ENCODE measurements at places on chromosomes 2 and 18. TPM values are rescaled to one million over a fixed set of nuclear protein-coding genes. Genes with fewer than 3 reads are reported as not detected.

Gene COL3A1
- 103 TPM for total RNA-seq

Gene FAM228A
- not detected for total RNA-seq

Gene POTEI
- total RNA-seq = not detected

Gene CNDP1
- not detected for total RNA-seq

DNA sequence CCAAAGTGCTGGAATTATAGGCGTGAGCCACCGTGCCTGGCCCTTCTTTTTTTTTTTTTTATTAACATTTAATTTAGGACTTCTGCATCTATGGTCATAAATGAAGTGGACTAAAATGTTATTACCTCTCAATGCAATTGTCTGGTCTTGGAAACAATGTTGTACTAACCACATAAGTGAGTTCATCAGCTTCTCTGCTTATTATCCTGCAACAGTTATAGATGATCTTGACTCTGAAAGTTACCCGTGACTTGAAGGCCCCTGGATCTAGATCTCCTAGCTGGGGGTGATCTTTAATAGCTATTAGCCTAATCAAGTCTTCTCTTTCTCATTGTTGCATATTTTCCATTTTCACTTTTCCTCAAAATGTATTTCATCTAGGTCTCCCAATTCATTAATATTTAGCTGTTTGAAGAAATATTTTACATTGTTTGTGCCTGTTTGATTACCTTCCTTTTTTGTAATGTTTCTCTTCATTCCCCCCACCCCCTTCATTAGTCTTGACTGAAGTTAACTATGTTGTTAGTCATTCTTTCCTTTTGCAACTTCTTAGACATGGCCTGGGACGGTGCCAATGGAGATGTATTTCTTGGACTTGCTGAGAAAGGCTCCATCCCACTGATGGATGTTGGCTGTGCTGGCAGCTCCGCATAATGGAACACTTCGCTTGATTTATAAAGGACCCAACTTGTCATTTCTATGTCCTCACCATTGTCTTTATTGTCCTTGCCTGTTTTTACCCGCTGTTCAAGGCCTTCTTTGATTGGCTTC, 141.6 kb upstream of the RIOK3 start:
- peak; percentile 96 for DNase-seq

GRCh38 chr2:201907563-201907881, 101.2 kb downstream of the CDK15 start:
- DNase-seq = no peak

- no peak for DNase-seq
Measured at GRCh38 chr18:7259475-7259874, 28.6 kb downstream of the LRRC30 start.
